ENCODE measurements at places on chromosomes 5 and 9.

- DNase-seq: no peak
Observed at GRCh38 chr5:156912869-156913268, 50.2 kb downstream of the TIMD4 start.

DNA sequence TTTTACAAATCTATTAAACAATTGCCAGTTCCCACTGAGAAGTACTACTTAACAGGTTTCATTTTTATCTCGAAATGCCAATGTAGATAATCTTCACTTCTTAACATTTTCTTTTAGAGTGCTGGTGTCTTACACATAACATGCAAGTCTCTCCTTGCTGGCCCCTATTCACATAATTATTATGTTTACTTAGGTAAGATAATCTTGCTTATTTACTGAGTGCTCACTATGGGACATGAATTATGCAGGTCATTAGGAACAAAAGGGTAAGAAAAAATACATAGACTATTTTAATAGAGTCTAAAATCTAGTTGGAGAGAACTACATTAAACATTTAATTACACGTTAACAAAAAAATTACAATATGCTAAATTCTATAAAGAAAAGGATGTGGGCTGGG, 328.4 kb downstream of the PRR16 start:
- DNase-seq: no peak

DNA sequence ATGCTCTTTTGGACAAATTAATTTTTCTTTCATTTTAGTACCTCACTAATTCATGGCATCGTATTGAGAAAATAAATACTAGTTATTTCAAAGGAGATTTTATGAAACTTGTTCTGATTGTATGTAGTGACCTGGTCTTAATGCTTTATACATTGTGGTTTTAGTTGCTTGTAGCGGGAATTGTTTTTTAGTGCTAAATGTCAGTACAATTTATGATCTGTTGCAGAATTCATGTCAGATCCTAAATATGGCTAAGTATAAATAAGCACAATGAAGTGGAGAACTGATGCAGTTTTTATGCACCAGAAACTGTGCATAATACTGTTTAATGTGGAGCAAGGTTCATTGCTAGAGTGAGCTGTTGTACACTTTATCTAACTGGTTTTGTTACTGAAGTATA, 308.8 kb downstream of the PJA2 start:
- no peak for DNase-seq

GRCh38 chr5:115571441-115571878, 26.9 kb upstream of the FEM1C start:
- DNase-seq: no peak

DNA sequence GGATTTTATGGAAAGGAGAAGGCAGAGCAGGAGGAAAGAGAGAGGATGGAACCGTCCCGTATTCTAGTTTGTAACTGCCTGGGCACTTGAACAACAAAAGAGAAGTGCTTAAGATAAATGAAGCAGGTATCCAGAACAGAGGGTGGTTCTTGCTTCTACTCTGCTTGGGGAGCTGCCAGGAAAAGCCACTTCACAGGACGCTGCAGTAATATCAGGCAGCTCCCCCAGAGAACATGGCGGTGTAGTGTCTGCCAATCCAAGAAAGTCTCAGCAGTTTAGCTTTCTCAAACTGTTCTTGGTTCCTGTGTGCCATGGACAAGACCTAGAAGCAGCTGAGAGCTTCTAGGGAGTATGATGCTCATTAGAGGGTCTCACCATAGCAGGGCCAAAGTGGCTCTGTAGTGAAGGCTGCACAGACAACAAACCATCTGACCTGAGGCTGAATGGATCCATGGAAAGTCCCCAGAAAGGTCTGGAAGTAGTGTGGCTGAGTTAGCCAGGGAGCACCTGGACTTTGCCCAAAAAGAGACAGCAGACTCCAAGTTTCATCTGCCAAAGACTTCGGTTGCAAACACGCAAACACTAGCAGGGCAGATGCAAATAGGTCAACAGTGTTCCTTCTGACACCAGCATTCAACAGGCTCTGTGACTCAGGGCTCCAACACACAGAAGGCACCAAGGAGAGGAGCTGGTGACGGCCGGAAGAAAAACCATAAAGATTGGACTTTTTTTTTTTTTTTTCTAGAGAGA, 72.2 kb upstream of the TNFSF8 start:
- no peak for DNase-seq

DNA sequence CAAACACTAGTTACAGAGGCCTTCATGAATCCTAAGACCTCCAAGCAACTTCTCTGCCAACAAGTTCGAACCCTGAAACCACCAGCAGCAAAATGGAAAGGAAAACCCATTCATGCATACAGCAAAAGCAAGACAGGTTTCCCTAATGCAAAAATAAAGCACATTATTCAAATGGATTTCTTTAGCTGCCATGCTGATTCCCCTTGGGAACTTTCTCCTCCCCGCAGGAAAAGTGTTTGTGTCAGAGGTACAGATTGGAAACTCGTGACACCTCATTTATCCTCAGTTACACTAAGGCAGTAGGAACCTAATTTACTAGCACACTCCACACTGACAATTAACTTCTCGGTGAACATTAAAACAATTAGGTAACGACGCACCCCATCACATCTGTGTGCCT, 63.4 kb downstream of the TLE1 start:
- no peak for DNase-seq

GRCh38 chr9:69554945-69555344, 117.2 kb downstream of the APBA1 start:
- no peak for DNase-seq

- no peak for DNase-seq
Observed at GRCh38 chr9:123426406-123426805, 70.4 kb downstream of the CRB2 start.

GRCh38 chr5:36253575-36253974, 11.8 kb upstream of the NADK2 start:
- DNase-seq: no peak

GRCh38 chr9:130866474-130866965, 30.1 kb downstream of the QRFP start:
- DNase-seq: peak; percentile 81

GRCh38 chr9:87656485-87656884, 69.4 kb upstream of the CTSL start:
- no peak for DNase-seq

DNA sequence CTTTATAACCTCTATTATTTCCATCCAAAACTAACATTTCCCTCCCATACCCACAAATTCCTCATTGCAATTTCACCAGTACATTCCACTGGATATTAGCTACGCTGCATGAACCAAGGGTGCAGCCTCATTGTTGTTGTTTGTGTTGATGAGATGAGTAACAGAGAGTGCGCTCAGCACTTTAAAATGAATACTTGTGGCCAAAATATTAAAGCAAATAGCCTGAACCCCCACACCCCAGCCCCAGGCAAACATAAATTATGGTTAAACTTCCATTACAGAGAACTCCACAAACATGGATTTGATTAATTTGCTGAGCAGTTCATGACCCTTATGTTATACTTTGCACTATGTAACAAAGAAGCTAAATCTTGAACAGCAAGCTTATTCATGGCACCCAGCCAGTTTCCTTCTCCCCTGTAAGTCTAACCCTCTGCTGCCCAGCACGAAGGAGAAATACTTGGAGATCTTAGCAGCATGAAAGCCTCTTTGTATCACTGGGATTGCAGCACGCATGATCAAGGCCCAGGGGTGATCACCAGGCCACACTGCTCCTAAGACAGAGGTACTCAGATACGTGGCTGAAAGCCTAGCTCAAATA, 205.0 kb downstream of the DOCK8 start:
- DNase-seq: no peak

DNA sequence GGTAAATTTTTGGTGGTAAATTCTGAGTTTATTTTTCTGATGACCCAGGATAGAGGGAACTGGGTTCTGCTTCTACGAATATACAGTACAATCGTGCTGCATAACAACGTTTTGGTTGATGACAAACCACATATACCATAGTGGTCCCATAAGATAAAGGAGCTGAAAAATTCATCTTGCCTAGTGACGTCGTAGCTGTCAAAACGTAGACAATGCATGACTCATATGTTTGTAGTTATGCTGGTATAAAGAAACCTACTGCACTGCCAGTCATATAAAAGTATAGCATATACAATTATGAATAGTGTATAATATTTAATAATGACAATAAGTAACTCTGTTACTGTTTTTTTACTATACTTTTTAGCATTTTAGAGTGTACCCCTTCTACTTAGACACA, 244.0 kb downstream of the GAS1 start:
- no peak for DNase-seq

GRCh38 chr5:123785162-123786071, 273.4 kb downstream of the CSNK1G3 start:
- DNase-seq: no peak

- DNase-seq: peak; percentile 43
Observed at GRCh38 chr9:124776954-124777648, at the start of gene OLFML2A. TSS of gene OLFML2A (plus strand) at chr9:124777133. CDS start at chr9:124777271, 138 bp downstream.

DNA sequence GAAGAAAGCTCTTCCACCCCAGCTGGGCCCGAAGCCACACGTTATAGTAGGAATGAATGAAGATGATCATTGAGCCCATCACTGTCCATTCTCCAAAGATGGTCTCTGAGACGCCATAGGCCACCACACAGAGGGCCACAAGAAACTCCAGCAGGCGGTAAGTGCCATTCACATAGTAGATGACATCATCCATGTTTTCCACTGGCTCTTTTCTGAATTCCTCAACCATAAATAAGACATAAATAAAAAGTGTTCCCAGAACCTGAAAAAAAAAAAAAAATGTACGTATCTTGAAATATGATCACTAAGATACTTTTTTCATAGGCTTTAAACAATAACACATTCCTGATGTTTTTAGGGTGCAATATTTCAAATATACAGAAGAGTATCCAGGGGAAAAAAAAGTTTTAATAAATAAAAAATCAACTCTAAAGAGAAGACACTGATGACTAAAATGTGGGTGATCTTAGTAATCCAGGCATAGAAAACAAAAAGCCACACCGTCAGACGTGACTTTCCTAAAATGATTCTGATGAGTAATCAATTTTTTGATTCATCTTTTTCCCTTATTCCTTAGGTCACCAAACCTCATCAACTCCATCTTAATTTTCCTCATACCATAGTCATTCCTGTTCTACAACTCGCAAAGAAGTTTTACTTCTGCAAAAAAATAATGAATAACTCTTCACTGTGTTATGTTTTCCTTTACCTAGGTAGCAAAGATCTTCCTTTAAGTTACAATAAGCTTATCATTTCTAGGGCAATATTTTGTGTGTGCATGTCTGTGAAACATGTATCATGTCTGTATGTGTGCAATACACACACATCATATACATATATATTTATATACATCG, 47.8 kb downstream of the RNF145 start:
- DNase-seq: no peak

GRCh38 chr9:113484258-113484730, 20.8 kb downstream of the RGS3 start:
- DNase-seq: no peak

GRCh38 chr9:37496020-37496419, 10.3 kb downstream of the POLR1E start:
- DNase-seq: no peak

DNA sequence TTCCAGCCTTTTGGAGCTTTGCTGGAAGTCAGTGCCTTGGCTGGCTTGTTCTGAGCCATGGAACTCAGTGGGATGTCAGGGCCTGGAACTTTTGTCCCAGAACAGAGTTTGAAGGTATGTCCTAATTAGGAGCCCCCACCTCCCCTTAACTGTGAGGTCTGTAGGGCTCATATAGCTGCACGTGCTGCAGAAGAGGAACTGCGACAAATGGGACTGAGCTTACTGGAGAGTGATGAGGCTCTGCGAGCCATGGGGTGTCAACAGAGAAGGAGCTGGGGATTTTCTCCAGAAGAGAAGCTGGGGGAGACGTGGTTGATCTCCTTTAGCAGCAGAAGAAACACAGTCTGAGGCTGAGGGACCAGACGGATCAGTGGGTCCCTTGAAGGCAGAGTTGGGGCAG, 10.9 kb downstream of the TMEM8B start:
- no peak for DNase-seq

DNA sequence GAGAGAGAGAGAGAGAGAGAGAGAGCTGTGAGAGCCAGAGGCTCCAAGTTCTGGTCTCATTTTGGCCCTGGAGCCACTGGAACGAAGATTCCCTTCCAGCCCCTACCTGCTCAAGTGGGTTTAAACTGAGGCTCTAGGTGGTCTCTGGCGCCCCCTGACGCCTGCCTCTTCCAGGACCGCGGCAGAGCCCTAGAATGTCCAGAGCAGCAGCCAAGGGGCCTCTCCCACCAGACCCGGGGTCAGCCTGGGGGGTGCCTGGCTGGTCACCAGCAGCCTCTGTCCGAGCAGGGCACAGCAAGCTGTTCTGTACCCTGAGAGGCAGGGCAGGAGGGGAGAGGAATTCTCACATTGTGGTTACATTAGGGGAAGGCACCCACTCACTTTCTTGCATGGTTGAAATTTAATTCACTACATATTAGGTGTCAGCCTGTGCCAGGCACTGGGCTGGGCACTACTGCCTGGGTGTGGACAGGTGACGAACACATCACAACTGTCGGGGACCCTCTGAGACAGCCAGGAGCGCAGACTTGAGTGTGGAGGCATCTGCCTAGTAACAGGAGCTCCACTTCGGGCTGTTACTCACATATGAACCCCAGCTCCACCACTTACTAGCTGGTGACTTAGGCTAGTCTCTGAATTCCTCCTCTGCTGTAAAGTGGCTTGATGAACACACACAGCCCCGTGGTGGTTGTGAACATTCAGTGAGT, 44.5 kb downstream of the AMBP start:
- DNase-seq: peak; percentile 18

DNA sequence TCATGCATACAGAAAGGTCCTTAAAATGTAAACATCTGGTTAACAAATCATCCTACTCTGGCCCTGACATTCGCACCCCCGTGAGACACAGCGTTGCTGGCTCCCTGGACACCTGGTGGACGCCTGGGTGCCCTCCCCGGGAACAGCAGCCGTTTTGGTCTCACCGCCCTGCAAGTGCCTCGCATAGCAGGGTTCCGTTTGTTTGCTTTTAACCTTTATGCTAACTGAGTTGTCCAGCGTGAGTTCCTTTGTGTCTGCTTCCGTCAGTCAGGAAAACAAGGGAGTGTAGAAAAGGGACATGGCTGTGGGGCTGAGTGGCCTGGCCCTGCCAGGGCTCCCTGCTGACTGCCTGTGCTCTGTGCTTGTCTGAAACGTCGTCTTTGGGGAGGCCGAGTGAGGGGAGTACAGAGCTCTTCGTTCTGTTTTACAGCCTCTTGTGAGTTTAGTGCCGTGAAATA, 91.8 kb upstream of the CACNA1B start:
- no peak for DNase-seq

DNA sequence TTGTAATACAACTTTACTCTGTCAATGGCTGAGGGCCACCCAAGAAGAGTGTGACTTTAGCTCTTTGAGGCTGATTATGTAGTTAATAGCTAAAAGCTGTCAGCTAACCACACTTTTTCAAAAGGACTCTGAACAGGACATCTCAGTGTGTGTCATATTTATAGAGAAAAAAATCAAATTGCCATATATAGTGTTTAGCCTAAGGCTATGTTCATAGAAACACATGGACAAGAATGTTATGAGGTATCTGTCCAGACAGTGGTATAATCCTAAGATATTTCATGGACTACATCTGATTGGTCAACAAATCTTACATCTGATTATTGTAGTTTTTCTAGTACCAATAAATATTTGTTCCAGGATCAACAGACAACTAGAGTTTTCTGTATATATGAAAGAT, 42.1 kb upstream of the CDH18 start:
- DNase-seq: no peak

All from Kasumi-1 (cell line).